ENCODE measurements at places on chromosomes 6 and 20. TPM values are rescaled to one million over a fixed set of nuclear protein-coding genes. Genes with fewer than 3 reads are reported as not detected.

DNA sequence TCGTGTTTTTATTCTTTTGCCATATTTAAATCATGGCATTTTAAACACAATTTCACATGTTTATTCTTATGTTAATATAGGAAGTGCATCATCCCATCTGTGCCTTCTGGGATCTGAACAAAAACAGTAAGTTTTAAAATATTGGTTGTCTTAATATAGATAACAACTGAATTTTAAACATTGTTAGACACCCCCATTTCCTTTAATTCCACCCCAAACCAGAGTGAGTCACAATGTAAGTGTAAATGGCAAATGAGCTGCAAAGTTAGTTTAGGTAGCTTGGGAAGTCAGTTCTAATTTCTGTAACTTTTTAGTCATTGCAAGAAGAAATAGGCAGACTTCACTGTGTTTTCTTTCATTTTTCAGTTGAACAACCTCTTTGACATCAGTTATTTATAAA lies 108.0 kb downstream of the ADGRG6 start:
- no peak for DNase-seq

DNA sequence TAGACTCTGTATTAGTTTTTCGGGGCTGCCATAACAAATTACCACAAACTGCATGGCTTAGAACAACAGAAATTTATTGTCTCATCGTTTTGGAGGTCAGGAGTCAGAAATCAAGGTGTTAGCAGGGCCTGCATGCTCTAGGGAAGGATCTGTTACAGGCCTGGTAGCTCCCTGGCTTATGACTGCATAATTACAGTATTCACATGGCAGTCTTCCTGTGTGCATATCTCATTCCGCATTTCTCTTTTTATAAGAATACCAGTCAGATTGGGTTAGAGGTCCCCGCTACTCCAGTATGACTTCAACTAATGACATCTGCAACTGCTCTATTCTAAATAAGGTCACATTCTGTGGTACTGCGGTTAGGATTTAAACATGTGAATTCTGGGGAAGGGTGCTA lies 59.3 kb upstream of the SLC2A12 start:
- no peak for DNase-seq

GRCh38 chr6:13373488-13373886 lies 45.1 kb upstream of the TBC1D7 start:
- DNase-seq = no peak

- DNase-seq = no peak
These were observed 178.1 kb upstream of the ARG1 start for GRCh38 chr6:131394768-131395432.

DNA sequence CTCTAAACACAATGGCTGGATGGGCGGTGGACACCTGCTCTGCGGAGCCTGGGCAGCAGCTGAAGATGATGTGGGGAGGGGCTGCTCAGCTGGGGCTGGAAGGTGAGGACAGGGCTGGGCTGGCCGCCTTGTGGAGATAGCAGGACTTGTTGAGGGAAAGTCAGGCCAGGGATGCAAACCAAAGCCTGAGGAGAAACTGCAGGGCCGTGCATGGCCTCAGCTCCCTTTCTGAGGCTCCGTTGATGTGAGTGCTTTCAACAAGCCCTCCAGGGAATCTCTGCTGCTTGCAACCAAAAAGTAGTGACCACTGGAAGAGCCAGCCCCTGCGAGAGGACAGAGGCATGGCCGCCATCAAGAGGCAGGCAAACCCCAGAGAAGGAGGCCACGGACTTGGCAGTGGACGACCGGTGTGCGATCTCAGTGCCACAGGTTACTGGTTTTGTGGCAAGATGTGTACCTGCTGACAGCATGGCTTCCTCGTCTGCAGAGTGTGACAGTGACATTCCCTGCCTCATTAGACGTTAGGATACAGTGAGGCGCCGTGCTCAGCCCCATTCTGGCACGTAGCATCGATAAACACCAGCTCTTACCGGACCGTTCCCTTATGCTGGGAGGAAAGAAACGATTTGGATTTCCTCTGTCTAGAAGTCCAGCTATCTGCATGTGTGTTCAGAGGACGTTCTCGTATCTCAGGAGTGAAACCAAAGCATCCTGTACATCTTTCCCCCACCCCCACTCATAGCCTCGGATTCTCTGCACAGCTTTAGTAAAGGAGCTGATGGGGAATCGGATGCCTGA lies 37.9 kb downstream of the ERMARD start:
- DNase-seq = no peak

DNA sequence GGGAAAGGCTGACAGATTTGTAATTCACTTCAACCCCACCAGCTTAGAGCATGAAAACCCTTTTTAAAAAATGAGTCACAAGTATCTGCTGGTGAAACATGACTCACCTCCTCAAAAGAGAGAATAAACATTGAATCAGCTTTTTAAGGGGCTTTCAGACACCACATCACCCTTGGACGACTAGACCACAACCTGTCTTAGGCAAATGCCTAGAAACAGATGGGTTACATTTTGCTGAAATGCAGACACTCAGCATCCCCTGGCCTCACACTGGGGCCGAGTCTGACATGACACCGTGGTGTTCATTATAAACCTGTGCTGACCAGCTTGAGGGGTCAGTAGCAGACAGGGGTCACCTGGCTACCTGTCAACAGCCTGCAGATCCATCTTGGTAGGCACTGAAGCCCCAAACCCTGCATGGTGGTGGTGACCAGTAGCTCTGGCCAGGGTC lies 175.3 kb upstream of the CST7 start:
- peak; percentile 64 for DNase-seq

DNA sequence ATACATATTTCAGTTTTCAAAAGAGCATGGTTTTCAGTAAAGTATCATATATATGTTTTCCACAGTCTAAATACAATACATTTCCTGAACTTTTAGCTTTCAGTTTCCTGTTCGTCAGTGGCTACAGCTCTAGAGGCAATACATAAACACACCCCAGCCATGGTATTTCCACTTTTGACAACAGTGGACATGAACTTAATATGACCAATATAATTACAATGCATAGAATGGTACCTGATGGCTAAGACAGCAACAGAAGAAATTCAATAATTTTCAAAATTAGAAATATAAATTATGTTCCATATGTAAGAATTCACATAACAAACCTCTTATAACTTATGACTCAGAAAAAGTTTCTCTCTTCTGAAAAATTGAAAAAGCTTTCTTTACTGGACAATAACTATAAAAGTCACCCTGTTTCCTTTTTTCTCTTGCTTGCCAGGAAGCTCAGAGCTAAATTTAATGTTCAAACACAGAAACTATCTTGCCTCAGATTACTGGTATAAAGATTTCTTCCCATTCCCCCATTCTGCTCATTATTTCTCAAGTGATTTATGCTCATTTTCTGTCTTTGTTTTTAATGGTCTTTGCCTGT lies 19.2 kb downstream of the FKBP5 start:
- no peak for DNase-seq

- peak; percentile 74 for DNase-seq
These were observed 746 bp downstream of the BACH2 start for GRCh38 chr6:90295854-90296340.

GRCh38 chr20:15065794-15066193 lies 728.4 kb upstream of the FLRT3 start:
- no peak for DNase-seq

DNA sequence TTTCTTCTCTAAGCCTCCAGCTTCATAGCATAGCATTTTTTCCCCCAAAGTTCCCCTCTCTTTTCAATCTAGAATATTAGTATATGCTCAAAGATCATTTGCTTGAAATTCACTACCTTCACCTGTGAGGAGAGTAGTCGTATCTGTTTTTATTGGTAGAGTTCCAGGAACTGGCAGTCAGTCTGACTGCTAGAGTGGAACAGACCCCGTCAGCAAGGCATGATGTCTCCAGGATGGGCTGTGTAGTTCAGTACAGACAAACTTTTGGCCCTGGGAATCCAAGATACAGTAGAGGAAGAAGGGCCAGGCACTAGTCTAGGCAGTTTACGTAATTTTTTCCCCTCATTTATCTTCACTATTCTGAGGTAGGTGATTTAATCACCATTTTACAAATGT lies 29.1 kb downstream of the RALY start:
- peak; percentile 59 for DNase-seq

GRCh38 chr6:8657522-8657921 lies 222.2 kb upstream of the SLC35B3 start:
- no peak for DNase-seq

DNA sequence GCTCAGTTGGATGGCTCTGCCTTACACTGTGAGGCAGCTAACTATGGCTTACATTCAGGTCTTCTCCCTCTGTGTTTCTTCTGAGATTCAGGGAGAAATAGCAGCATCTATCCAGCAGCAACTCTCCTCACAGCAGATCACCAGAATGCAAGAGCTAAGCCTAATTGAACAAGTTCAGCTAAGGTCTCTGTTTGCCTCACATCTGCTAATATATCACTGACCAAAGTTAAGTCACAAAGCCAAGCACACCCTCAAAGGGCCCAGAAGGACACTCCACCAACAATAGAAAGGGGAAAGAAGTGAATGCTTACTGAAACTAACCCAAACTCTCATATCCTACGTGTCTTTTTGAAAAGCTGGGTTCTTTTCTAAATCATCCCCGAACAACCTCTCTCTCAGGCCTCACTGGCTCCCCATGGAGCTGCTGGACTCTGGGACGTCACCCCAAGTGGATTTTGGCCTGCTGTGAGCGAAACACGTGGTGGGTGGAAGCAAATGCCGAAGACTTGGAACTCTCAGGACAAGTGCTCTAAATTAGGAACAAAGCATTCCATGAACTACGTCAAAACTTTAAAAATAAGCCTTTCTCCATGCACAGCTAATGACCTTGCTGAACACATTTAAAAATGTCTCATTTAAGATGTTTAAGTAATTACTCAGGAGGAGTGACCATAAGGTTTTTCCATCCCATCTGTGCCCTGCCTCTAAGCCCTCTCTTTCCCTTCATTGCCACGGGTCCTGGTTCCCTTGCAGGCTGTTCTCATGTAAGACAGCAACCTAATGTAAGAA lies 167.5 kb upstream of the PLCB4 start:
- no peak for DNase-seq

- DNase-seq = no peak
These were observed 18.2 kb downstream of the KIF25 start for GRCh38 chr6:168015482-168016175.

DNA sequence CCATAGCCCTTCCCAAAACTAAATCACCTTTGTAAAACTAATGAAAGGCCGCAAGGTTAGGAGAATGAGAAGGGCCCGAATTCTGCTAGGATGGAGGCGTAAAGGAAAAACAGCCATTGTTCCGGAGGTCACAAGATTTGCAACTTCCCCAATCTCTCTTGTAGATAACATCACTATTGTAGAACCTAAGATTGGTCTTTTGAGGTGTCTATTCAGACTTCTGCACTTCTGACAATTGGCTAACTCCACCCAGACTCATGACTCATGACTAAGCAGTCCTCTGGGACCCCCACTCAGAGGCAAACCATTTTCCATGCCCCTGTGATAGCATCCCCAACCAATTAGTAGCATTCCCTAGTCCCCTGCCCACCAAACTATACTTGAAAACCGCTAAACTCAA lies 210.5 kb upstream of the SHLD1 start:
- DNase-seq = no peak

DNA sequence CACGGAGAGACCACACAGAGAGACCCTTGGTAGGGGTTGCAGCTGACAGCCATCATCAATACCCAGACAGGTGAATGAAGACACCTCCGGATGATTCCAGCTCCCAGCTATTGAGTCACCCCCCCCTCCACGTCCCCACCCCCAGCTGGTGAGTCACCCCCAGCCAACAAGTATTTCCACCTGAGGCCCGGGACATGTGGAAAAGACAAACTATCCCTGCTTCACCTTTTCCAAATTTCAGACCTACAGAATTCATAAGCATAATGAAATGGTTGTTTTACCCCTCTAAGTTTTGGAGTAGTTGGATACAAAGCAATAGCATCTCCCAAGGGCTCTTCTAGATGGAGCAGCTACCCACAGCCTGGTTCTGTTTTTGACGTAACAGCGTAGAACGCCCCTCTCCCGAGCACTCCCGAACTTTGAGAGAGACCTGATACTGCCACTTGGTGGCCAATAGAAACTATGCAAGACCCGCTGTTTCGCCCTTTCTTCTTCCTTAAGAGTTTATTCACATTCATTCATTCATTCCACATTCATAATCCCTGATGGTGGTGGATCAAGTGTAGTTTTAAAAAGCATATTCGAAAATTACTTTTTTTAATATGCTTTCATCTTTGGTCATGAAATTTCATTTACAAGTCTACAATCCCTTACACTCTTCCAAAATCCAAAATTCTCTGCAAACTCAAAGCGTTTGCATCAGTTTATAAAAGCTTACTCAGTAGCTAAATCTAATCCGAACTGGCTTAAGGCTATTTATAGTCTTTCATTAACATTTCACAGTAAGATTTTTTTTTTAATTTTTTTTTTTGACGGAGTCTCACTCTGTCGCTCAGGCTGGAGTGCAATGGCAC lies 15.1 kb upstream of the PPP1R16B start:
- DNase-seq = peak; percentile 11

DNA sequence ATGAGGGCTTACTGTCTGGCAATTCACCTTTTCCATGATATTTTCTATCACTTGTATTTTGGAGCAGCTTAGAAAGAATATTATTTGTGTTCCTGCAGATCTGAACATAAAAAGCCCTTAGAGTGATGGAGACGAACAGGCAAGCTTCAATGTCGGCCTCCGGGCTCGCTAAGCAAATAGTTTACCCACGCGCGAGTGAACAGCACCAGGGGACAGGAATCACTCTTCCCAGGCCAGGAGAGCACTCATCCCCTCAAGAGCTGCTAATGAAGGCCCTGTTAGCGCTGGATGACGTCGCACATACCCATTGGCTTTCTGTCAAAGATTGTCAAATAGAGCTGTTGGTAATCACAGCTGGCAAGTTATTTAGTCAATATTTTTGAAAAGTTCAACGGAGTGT lies 395.7 kb downstream of the ZFAND3 start:
- DNase-seq = no peak

- DNase-seq = no peak
These were observed 48.7 kb downstream of the ADAT2 start for GRCh38 chr6:143401636-143402370.

GRCh38 chr6:118325220-118325860 lies 222.8 kb upstream of the PLN start:
- no peak for DNase-seq

DNA sequence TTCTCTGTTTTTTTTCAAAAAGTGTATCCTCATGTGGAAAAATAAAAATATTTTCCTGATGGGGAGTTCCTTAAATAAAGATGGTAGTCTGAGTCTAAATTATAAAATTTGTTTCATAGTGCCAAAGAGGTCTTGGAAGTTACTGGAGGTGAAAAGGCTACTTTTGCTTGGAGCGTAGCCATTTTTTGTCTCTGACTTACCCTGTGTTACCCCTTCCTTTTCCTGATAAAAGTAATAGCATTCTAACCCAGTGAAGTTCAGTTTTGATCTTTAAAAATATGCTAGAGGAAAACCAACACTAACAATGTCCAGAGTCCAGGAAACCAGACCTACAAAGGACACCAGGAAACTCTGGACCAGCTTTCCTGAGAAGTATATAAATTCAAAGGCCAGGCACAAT lies 112.2 kb upstream of the FOXO3 start:
- DNase-seq = no peak

ASF1A gene
- total RNA-seq = 27.5 TPM

SLC22A2 gene
- total RNA-seq = not detected

COQ3 gene
- 7.7 TPM for total RNA-seq

HEBP2 gene
- total RNA-seq = 103 TPM

KCNK16 gene
- total RNA-seq = not detected

PSORS1C2 gene
- not detected for total RNA-seq

CD2AP gene
- 53.2 TPM for total RNA-seq

All from Caki2 (cell line).